Immature natural killer cell (primary cell): ENCODE measurements at places on chromosomes 11 and 22.

DNA sequence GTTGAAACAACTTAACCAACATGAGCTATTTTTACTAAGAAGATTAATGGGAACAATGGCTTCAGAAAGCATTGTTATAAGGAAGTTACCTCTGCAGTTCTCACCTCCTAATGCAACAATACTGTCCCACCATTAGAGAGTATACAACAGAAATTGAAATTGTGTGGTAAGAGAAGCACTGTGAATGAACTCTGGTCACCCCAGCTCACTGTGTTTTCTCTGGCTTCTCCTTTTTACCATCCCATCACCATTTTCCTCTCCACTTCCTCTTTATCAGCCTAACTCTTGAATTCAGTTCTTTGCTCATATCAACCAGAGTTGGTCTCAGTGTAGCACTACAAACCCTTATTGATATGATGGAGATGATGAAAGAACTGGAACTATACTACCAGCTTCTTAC lies 138.0 kb upstream of the POU2AF2 start:
- no peak for DNase-seq

DNA sequence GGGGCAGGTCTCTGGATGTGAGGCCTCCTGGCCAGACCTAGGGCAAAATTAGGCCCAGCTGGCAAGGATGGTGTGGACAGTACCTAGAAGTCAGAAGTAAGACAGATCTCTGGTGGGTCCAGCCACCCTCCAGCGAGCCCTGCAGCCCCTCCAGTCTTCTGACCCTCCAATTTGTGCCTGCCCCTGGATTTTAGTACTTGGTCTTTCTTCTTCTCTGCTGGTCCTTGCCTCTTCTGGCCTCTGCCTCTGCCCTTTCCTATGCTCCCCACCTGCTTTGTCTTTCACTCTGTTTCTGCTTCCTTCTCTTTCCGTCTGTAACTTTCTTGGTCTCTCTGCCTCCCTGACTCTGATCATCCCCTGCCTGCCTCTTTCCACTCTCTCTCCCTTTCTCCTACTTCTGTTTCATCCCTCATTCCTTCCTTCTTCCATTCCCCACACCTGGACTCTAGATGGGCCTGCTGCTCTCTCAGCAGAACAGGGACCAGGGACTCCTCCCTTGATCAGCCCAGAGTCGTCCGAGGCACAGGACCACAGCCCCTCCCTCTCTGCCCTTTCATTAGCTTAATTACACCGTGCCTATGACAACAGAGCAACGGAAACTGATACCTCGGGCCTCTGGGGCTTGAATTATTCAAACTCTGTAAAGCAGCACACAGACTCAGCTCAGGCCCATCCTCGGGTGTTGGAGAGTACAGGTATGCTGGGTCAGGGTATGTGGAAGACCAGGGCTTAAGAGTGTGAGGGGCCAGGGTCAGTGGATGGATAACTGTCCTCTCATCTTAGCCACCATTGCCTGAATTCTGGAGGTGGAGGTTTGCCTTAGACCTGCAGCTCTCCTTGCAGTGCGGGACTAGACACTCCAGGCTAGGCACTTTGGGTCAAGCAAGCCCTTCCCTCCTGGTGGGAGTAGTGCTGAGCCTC lies at the start of gene CHRNA10:
Gene CHRNA10 (minus strand): TSS at position 51 of the 921 bp plus-strand sequence. CDS start 72 bp downstream, outside the sequence.
- DNase-seq = no peak

DNA sequence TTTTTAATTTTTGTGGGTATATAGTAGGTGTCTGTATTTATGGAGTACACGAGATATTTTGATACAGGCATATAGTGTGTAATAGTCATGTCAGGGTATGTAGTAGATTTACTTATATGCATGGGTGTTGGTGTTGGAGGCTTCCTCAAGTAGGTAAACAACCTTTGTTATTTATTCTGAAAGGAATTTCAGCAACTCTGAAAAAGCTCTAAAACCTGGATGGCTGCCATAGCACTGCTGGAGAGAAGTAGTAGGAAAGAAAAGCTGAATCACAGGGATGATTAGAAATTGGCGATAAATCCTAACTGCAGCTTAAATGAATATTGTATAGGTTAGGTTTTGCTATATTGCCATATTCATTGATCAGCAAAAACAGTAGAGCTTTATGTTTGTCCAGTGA lies 44.4 kb upstream of the ST14 start:
- DNase-seq = no peak

DNA sequence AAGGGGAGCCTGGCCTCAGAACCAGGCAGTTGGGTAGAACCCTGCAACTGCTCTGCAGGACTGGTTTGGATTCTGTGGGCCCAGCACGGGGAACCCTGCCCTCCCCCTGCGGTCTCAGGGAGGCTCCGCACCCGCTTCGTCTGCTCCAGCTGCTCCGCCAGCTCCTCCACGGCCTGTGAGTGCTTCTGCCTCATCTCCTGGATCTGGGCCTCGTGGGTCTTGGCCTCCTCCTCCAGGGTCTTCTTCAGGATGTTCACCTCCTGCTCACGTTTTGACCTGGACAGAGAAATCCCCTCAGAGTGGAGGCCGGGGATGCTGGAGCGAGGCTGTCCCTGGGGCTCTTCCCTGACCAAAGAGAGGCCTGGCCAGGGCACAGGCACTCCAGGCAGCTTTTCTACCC lies 41.9 kb downstream of the APOL1 start:
- no peak for DNase-seq

- peak; percentile 71 for DNase-seq
Observed at GRCh38 chr22:30920407-30920806, 48.2 kb downstream of the MORC2 start.

- DNase-seq = no peak
Observed at GRCh38 chr11:62536301-62536957, 10.2 kb downstream of the AHNAK start.

DNA sequence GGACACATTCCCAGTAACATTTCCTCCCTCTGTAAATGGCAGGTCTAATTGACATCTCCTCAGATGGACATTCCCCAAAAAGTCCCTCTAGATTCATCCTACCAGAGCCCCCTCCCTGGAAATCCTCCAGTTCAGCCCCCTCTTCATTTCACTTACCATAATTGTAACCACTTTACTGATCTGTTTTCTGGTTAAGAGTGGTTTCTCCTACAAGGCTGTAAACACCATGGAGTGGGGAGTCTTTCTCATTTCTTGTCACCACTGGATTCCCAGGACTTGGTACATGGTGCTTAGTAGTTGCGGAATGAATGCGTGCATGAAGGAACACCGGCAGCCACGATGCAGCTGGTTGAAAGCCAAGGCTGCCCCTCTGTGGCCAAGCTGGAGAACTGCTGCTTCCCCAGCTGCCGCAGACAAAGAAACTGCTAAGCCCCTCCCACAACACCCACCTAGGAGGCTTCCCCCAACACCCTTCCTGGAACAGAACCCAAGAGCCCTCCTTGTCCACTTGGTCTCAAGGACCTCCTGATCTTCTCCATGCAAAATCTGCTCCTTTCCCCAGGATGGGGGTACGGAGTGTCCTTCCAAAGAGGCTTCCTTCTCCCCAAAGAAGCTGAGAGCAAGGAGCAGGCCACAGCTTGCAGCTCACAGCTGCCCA lies 18.6 kb upstream of the SCARF2 start:
- DNase-seq = peak; percentile 62

DNA sequence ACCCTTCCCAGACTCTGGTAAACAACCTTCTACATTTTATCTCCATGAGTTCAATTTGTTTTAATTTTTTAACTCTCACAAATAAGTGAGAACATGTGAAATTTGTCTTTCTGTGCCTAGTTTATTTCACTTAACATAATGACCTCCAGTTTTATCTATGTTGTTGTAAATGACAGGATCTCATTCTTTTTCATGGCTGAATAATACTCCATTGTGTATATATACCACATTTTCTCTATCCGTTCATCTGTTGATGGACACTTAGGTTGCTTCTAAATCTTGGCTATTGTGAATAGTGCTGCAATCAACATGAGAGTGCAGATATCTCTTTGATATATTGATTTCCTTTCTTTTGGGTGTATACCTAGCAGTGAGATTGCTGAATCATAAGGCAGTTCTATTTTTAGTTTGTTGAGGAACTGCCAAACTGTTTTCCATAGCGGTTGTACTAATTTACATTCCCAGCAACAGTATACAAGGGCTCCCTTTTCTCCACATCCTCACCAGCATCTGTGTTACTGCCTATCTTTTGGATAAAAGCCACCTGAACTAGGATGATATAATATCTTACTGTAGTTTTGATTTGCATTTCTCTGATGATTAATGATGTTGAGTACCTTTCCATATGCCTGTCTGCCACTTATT lies 93.9 kb downstream of the ATG16L2 start:
- DNase-seq = no peak

- no peak for DNase-seq
Observed at GRCh38 chr11:34641456-34641855, 20.6 kb downstream of the EHF start.

- no peak for DNase-seq
Observed at GRCh38 chr11:17607083-17607429, 60.0 kb downstream of the OTOG start.

- no peak for DNase-seq
Observed at GRCh38 chr11:116642902-116643301, 129.9 kb downstream of the BUD13 start.

- no peak for DNase-seq
Observed at GRCh38 chr22:43776081-43776670, 35.9 kb downstream of the EFCAB6 start.

GRCh38 chr22:38228873-38229740 lies 27.3 kb downstream of the MAFF start:
- peak; percentile 3 for DNase-seq

GRCh38 chr22:50678651-50679521 lies 6.3 kb downstream of the SHANK3 start:
- DNase-seq = no peak
